ENCODE measurements at places on chromosomes 1 and 21.
A peak's percentile ranks its signal among the peaks of the same experiment; 100 is the strongest.

- DNase-seq = no peak
Measured at GRCh38 chr1:151714820-151715725, 1.5 kb downstream of the CELF3 start.

GRCh38 chr1:12499539-12500240, 118.3 kb downstream of the DHRS3 start:
- no peak for DNase-seq

GRCh38 chr1:66258404-66259105, 275.4 kb upstream of the SGIP1 start:
- DNase-seq = no peak

- DNase-seq = no peak
Measured at GRCh38 chr1:41679531-41679930, 195.0 kb upstream of the EDN2 start.

- DNase-seq = no peak
Measured at GRCh38 chr1:7410156-7410555, 360.9 kb upstream of the VAMP3 start.

GRCh38 chr1:34529935-34530859, 224.7 kb upstream of the GJB5 start:
- DNase-seq = peak; percentile 48

GRCh38 chr1:34794790-34795180, 2.0 kb downstream of the GJA4 start:
- DNase-seq = no peak

DNA sequence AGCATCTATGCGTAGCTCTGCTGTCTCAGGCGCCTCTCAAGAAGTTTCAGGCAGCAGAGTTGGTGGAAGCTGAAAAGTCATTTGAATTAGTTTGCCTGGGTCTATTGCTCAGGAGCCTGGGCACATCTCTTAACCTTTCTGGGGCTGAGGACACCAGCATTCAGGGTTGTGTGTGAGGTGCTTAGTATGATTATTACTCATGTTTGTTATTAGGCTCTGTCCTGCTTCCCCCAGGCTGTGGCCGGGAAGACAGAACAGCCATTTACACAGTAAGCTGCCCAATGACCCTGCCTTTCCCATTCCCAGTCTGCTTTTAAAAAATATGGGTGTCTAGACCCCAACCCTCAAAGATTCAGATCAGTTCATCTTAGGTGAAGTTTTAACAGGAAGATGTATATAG, 53.9 kb upstream of the CACNA1E start:
- no peak for DNase-seq

GRCh38 chr1:19387045-19387467, 74.9 kb downstream of the SLC66A1 start:
- no peak for DNase-seq

- DNase-seq = no peak
Measured at GRCh38 chr1:3391711-3392110, 62.8 kb upstream of the ARHGEF16 start.

DNA sequence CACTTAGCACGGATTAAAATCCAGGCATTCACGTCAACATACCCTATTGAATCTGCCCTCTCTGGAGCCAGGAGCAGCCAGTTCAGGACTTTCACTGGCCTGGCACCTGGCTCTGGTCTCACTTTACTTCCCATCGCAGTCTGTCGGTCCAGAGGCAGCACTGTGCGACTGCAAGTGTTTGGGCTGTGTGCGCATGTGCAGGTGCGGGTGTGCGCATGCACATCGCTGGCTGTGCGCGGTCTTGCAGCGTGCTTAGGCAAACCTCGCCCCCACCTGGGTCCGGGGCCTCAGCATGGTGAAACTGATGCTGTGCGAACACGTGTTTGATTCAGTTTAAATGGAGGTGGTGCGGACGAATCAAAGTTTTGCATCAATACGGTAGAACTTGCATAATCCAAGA, 38.0 kb downstream of the ATF3 start:
- no peak for DNase-seq

- DNase-seq = no peak
Measured at GRCh38 chr1:108199201-108199691, 897 bp downstream of the SLC25A24 start.

GRCh38 chr1:215220346-215220745, 137.8 kb downstream of the KCNK2 start:
- no peak for DNase-seq

DNA sequence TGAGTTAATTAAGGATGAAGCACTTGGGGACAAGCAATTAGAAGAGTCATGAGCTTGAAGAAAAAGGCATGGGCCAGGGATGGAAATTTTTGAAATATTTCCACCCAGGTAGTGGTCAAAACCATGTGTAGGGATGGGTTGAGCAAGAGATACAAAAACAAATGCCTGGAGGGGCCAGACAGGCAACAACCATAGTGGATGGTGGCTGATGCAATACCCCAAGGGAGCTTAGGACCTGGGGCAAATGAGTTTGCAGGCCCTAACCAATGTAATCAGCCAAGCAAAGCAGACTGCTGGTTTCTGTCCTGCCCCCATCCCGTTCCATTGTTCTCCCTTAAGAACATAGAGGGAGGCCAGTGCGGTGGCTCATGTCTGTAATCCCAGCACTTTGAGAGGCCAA, 119.1 kb upstream of the FGGY start:
- DNase-seq = no peak

DNA sequence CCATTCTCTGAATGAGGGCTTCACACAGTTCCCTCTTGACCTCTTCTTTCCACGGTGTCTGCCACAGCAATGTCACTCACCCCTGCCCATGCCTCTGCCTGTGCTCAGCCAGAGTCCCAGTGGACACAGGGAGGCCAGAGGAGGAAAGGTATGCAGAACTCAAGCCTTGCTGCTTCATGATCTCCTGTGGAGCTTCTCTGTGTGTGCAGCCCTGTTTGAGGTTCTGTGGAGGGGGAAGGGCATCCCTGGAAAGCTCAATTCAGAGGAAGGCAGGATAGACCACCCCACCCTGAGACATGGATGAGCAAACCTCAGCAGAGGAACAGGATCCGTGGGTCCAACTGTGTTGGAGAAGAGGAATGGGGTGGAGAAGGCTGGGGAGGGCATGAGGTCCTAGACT, 2.0 kb downstream of the HCN3 start:
- DNase-seq = no peak

- DNase-seq = no peak
Measured at GRCh38 chr1:167658574-167659328, 28.7 kb downstream of the RCSD1 start.

DNA sequence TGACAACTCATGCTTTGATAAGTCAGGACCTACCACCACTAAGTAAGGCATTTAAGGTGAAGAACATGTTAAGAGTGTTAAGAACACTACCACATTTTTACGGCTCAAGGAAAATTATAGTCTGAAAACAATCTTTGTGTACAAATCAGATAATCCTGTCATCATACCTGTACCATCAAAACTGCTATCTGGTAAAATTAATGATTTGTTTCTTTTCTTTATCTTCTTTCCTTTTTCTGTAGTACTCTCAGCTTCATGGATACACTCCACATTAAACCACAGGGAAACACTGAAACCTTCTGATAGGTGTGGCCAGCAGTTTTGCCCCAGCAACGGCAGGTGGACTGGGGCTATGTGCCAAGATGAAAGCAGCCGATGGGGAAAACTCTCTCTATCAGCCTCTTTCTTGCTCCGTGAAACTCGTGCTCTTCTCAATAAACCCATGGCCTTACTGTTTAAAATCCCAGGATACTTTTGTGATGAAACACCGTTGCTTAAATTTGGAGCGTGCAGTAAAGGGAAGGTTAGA, 75.1 kb downstream of the LYST start:
- DNase-seq = no peak

DNA sequence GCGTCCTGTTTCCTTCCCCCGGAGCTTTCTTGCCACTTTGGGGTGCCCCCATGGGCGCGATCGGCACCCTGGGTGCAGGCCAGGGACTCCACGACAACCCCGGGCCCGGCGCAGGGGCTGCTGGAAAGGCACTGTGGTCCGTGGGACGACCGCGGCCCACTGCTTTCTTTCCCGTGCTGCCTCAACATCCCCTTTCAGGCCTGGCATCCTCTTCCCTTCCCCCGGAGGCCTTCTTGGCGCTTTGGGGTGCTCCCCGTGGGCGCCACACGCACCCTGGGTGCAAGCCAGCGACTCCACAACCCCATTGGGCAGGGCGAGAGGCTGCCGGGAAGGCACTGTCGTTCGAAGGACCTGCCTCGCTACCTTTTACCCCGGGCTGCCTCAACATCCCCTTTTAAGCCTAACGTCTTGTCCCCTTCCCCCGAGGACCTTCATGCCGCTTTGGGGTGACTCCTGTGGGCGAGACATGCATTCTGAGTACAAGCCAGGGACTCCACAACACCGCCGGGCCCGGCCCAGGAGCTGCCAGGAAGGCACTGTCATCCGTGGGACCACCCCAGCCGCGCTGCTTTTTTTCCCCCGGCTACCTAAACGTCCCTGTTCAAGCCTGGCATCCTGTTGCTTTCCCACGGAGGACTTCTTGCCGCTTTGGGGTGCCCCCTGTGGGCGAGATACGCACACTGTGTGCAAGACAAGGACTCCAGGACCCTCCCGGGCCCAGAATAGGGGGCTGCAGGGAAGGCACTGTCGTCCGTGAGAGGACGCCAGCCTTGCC, 137.8 kb downstream of the LIPI start:
- no peak for DNase-seq

GRCh38 chr1:55322842-55323241, 107.7 kb upstream of the USP24 start:
- DNase-seq = no peak

GRCh38 chr1:90712153-90712856, 4.8 kb downstream of the BARHL2 start:
- DNase-seq = peak; percentile 20

DNA sequence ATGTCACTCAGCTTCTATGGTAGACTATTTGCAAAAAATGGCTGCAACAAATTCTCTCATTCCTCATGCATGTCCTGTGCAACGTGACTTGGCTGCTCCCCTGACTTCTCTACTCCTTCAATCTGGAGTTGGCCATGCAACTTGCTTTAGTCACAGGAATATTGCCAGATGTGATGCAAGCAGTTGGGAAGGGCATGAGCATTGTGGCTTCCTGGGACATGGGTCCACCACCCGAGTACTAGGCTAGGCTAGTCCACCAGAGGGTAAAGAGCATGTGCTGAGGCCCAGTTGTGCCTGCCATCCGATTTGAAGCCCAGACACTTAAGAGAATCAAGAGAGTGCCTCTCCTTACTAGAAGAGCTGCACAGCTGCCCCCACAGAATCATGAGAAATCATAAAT, 89.6 kb downstream of the DSCAM start:
- no peak for DNase-seq

Measured in GM20000 (cell line).